ENCODE measurements at places on chromosomes 7 and 10.

- DNase-seq, result no peak
Observed at GRCh38 chr10:71638822-71639719, 80.5 kb downstream of the C10orf105 start.

DNA sequence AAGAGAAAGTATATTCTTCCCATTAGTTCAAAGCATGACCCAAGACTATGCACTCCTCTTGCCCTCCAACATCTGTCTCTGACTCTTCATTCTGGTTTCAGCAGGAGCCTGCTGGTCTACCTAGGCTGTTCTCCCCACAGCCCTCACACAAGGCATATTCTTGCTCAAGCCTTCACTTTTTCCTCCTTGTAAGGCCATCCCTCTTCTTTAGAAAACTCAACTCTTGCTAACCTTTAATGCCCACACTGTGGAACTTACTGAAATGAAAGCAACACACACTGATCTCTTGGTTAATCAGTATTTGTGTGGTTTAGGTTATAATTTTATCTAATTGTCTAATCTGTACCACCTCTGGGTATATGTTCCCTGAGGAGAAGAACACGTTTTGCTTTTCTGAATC is 75.8 kb downstream of the PRKCQ start:
- no peak for DNase-seq

GRCh38 chr10:33074443-33074842 is 116.4 kb upstream of the ITGB1 start:
- no peak for DNase-seq

DNA sequence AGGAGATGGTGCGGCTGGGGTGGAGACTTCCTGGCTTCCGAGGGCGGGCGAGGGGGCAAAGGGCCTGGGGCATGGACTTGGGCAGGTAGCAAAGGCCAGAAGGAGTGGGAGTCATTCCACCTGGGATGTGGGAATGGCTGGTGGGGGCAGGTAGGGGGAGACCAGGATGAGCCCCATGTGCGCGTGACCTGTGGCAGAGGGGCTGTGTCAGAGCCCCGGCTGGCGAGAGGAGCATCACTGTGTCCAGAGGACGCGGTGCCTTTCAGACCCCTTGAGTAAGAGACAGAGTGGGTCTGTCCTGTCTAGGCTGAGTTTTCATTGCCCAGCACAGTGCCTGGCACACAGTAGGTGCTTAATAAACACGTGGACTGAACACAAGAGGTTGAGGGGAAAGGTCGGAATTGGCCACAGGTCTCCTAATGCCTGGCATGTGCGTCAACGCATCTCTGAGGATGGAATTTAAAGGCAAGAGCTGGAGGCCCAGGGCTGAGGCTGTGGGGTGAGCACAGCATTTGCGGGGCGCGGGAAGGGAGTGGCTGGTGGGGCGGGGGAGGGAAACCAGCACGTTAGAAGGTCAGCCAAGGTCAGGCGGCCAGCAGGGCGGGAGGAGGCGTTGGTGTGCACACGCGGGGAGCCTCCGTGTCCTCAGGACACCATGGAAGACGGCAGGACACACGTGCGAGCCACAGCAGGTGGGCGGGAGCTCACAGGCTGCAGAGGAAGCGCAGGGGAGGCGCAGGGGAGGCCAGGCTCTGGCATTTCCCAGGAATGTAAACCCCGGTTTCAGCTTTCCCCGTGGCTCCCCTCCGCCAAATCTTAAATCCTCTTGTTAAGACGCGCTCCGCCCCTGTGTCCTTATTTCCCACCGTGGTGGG is 51.8 kb downstream of the CUX1 start:
- DNase-seq, result no peak

DNA sequence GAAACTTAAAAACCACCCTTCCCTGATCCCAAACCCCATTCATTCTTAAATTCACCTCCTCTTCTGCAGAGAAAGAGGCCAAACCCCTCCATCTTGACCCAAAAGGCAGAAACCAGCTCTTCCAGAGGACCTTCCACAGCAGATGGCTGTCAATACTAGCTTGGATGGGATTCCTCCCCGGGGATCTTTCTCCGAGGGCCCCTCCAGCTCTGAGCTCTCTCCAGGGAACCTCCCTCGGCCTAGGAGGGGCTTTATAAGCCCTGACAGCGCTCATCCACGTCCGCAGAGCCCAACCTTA is 5.4 kb downstream of the TNRC18 start:
- no peak for DNase-seq

- no peak for DNase-seq
Observed at GRCh38 chr10:116796469-116796868, 52.8 kb upstream of the ENO4 start.

GRCh38 chr7:6260291-6261187 is 11.9 kb downstream of the CYTH3 start:
- DNase-seq, result no peak

DNA sequence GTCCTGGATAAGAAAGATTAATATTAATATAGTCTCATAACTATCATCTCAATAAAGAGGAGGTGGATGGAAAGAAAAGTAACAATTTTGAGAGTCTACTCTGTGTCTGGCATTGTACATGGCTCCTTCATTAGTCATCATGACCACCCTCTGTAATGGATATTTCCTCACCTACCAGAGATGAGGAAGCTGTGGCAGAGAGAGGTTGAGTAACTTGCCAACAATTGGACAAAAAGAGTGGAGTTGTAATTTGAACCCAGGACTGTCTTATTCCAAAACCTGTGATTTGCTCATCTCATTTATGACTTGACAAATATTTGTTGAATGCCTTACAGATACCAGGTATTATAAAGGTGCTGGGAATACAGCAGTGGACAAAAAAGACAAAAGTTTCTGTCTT is 2.1 kb upstream of the IDE start:
- DNase-seq, result no peak

DNA sequence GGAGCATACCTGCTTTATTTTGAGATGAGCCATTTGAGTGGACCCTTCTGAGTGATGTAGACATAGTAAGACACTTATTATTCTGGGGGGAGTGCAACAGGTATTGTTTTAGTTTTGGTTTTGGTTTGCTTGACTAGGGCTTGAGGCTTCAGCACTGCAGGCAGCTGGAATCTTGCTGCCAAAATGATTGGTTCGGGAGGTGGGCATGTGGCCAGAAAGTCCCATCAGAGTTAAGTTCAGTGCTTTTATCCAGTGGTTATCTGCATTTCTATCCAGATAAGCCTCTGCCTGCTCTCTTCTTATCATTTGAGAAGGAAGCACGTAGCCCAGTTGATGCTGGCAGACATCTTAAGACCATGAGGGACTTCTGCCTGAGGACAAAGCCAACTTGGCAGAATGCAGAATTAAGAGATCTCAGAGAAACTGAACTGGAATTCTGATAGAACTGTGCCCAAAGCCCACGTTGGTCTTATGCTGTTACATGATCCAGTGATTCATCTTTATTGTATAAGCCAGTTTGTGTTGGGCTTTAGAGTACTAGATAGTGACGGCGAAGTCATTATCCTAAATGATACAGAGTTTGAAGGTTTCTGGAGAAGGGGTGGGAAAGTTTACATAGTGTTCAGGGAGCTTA is 9.6 kb upstream of the JAZF1 start:
- no peak for DNase-seq

DNA sequence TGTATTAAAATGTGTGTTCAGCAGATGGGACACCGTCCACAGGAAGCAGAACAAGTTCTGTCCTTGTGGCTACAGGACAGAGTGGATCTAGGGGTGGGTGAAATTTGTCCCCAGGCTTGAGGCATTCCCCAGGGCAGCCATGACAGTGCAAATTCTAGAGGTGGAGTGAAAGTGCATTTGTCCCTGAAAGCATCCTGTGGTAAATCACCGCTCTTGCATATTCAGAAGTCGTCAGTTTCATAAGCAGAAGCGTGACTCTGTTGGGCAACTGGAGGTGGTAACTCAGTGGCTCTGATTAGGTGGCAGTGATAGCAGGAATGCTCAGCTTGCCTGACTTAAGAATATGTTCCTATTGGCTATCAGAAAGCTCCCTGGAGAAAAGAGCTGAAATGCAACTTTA is 96.6 kb downstream of the SNX10 start:
- DNase-seq, result no peak

GRCh38 chr10:28295336-28295735 is 7.5 kb downstream of the MPP7 start:
- no peak for DNase-seq

DNA sequence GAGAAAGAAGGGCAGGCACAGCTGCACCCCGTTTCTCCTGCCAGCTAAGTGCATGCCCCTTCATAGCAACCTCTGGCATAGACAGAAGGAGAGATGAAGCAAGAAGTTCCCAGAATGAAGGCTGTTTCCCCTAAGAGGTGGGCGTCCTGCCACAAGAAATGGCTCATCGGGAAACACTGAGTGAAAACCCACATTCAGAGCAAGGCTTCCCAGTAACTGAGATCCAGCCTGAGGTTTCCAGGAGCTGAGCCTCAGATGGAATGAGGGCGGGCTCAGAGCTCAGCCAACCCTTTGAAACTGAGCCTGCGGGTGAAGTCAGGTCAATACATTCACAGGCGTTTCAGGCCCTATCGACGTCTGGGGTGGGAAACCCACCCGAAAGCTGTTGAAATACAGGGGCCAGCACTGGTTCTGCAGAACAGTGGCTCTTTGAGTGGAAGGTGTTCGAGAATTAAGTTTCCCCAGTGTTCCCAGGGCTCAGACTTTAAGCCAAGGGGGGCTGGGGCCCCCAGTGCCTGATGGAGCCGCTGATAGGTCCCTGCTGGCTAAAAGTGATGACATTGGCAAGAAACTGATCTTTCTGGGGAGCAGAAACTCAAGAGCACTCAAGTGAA is 510.2 kb downstream of the RPS24 start:
- DNase-seq, result no peak

DNA sequence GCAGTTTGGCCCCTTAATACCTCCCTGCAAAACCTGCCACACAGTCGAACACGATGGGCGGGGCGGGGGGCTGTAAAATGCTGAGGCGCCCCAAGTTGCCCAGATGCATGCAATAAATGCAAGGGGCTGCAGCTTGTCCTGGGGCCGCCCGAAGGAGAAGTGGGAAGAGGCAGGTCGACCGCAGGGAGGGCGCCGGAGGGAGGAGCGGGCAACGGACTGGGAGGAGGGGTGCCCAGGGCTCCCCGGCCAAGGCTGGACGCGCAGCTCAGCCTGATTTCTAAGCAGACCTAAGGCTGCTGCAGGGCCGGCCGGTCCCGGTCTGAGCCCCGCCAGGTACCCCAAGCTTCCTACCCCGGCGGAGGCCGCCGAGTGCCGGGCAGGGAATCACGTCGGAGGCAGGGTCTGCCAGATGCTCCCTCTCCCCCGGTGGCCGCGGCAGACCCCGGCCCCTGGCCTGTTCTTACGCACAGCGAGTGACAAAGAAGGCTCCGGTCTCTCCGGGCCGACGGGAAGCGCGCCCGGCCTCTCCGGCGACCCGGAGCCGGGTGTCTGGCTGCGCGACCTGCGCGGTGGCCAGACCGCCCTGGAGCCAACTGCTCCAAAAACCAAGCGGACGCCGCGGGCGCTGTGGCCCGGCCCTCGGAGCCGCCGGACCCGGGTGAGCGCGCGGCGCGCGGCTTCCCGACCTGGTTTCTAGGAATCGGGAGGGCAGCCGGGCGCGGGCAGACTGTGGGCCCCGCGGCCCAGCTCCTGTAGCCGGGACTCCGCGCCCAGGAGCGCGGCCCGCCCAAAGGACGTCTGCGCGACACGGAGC is 744 bp upstream of the EBF3 start:
- DNase-seq, result no peak

DNA sequence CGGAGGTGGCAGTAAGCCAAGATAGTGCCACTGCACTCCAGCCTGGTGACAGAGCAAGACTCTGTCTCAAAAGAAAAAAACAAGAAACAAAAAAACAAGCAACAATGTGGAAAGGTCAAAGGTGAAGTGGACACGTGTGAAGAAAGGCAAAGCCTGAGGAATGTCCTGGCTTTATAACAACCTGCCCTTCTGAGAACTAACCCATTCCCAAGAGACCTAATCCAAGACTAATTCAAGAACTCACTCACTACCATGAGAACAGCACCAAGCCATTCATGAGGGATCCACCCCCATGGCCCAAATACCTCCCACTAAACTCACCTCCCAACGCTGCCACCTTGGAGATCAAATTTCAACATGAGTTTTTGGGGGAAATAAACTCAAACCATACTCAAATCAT is 47.5 kb upstream of the KIF5B start:
- DNase-seq, result no peak

DNA sequence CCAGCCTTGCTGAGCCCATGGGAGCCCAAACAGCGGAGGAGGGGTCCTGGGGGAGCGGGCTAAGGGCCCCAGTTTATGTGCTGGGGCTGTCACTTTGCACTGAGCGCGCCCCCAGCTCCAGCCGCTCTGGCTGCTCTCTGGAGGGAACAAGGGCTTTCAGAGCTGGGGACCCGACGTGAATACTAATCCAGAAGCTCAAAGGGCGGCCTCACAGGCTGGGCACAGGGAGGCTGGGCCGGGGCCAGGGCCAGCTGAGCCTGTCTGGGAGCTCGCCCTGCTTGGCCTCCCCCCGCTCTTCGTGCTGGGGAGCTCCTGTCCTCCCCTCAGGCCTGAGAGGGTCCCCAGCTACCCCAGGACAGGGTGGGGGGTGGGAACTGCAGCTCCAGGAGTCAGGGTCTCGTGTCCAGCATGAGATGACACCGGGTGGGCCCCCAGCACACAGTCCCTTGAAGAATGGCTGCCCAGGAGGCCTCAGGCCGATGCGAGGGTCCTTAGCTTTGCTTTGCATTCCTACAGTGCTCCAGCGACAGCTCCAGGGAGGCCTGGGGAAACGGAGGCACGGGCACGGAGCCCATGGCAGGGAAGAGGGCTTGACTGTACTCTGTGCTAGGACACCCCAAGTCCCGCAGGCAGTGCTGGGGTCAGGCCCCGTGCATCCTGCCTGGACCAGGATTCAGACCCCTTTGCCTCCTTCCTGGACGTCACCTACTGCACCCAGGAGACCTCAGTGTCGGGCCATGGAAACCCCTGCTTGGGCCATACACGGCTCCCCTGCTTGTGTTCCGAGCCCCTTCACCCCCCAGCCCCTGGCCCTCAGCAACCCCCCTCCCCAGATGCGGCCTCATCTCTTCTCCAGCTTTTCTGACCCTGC is 5.8 kb upstream of the AMZ1 start:
- DNase-seq, result no peak

DNA sequence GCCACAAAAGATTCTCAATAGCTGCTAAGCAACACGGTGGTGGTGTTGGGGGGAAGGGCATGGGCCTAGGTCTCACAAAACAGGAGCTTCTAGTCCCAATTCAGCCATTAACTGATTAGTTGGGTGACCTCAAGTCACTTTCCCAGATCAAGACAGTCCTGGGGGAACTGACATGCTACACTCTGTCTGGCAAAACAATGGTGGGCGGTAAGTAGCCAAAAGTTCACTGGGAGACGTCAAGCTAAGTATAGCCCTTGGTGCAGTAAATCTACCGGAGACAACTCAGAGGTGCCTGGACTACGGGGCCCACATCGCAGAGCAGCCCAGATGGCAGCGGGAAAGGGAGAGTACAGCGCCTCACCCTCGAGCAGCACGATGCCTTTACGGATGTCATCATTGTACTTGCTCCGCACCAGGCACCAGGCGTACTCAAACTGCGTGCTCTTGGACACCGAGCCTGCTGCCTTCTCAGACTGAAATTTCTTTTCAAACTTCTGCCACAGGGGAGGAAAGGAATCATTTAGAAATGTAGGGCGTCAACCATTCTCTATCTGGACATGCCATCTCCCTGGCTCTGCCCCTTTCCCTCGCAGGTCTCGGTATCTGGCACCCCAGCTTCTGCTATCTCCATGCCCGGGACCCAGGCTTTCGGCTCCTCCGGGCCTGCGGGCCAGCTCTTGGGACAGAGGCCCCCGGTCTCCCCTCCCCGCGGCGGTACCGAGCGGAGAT is 1.1 kb downstream of the FIS1 start:
- DNase-seq, result no peak
